SK-N-SH (cell line): ENCODE measurements at places on chromosomes 2 and 18. TPM values are rescaled to one million over a fixed set of nuclear protein-coding genes. Genes with fewer than 3 reads are reported as not detected.

DNA sequence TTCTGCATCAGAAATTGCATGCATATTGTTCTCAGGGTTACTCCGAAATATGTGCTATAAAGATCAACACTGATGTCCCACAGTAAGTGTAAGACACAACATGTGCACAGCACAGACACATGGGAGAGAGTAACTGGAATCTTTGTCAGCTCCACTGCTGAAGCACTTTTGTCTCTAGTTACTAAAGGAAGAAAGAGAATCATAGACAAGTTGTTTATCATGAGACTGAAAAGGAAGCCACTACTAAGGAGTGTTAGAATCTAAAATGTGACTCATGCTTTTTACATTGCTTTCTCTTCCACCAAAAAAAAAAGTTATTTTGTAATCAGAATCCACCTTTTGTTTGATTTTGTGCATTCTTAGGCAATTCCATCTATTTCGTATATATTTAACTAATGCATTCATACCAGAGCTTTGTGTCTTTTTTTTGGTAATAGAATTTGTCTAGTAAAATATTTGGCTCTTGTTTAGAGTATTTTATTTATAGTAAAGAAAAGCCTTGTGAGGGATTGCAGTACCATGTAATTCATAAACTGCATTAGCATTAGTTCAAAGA lies 502.4 kb downstream of the FBXO15 start:
- DNase-seq: no peak

DNA sequence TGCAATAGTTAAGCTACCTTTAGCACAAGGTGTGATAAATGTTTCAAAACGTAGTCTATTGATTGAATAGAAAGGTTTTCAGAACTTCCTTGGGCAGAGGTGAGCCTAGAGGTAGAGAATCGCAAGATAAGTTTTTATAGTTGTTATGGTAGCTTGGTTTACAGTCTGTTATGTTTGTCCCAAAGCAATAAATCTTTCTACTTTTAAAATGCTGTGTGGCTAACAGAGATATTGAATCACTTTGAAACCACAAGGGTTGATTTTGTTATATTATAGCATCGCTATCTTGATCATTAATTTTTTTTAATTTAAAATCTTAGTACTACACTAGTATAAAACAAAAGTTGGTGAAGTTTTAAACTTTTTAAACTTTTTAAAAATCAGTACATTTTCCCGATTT lies 126.7 kb downstream of the TMEM182 start:
- DNase-seq: no peak

DNA sequence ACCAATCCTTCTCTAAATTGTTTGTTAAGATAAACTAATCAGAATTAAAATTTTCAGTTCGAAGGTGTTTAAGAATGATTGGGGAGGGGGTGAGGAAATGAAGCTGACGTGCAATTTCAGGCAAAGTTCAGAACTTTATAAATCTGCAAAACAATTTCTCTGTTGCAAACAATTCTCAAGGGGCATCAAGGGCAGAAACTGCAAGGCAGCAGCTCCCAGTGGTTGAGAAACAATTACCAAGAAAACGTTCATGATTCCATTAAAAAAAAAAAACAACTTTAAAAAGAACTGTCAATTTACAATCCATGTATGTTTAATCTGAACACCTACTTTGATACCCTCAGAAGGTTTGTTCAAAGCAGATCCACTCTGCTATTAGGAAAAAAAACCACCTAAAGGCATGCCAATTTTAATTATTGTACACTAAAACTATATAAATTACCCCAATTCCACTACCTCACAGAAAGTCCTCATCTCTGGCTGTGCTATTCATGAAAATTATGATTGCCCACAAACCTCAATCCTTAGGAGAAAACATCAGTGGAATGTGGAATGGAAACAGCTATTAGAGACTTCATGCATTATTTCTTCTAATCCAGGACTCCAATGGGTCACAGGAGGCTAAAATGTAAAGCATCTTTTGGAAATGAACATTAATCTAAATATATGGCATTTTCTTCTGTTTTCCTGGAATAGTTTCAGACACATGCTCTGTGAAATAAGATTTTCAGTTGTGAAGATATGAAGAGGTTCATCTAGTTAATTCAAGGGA lies 119.9 kb upstream of the ACVR1C start:
- no peak for DNase-seq

DNA sequence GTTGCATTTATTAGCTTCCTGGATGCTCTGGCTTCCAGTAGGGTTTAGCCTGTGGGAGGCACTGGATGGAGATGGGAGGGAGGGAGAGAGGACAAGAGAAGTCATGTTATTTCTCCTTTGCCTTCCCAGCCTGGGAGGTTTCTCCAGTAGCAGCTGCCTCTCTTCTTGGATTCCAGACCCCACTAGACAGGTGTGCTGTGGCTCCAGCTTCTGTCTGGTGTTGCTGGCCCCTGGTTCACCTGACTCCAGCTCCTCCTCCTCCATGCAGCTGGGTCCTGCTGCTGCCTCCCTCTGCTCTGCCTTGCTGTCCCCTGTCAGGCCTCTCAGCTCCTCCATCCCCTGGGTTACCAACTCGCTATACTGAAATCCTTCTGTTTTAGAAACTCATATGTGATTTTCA lies 188.9 kb upstream of the TNP1 start:
- DNase-seq: no peak

DNA sequence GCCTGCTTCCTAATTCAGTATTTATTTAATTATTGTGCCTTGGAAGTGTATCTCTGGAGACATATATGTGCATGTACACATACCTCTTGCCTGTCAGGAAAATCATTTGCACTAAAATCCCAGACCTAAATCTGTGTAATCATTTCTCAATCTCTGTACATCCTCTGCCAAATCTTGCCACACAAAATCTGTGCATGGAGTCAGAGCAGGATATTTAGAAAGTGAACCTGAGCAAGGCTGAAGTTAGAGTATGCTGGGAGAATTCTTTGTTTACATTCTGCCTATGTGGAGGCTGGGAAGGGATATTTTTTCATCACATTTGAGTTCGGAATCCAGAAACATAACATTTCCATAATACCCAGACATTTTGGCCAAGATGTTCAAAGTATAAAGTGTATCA lies 9.3 kb downstream of the XRCC5 start:
- no peak for DNase-seq

DNA sequence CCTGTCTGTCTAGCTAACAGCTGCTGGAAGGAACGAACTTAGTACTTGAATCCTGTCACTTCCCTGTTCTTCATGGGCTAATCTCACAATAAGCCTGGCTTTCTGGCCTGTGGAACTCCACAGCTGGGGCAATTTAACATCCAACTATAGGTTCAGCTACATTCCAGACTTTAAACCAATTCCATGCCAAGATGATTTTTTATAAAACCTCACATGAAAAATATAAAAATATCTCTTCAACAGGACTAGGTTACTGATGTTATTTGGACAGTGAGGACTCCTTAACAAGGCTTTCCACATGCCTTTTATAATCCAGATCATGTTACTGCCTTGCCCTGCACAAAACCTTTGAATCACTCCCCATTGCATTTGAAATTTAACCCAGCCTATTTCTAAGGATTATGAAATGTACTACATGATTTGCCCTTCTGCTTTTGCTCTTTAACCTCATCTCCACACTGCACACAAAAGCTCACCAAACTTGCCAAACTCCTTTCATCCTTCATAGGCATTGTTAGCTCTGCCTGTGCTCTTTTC lies 863.2 kb upstream of the CHAC2 start:
- DNase-seq: no peak

DNA sequence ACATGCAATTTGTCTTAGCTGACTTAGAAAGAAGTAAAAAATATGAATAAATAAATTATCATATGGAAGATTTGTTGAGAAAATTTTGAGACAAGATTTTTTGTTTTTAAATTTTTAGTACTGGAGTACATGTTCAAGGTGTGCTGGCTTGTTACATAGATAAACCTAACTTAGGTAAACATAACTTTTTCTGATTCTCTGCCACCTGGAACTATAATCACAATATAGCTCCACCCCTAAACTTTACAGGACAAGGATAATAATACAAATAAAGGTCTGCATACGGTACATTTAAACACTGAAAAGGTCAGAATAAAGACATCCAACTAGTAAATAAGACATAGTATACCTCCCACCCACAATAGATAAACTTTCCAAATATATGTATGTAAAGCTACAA lies 330.5 kb downstream of the LRRTM4 start:
- DNase-seq: no peak

DNA sequence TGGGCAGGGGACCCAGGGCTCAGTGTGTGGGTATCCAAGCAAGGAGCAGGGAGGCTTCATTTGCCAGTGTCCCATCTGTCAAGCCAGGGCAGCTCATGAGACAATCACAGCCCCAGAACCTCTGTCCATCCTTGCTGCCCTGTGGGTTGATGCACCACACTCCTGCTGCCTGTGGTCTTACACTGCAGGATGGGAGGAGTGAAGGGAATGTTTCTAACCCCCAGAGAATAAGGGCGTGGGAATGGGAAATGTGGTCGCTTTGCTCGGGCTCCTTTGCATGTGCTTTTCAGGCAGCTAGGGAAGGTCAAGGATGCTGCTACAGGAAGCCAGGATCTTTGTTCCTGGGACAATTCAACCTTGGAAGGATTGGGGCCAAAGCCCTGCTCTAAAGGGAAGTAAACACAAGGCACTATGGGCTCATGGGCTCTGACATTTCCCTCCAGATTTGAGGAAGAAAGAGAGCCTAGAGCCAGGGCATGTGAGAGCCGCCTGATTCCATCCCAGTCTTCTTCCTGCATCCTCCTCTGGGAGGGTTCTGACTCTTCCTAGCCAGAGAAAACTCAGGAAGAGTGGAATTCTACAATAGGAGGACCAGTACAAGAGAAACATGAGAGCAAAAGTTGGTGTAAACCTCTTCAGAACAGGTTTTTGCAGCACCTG lies 18.8 kb upstream of the MAP3K20 start:
- no peak for DNase-seq

- DNase-seq: no peak
These were observed 48.2 kb downstream of the RPL37A start for GRCh38 chr2:216546641-216547403.

GRCh38 chr2:167504061-167504460 lies 615.8 kb downstream of the XIRP2 start:
- no peak for DNase-seq

CDK15 gene
- polyA plus RNA-seq: 1.8 and 2.5 TPM in 2 replicates

OBSL1 gene
- 70.9 and 93.0 TPM in 2 replicates for polyA plus RNA-seq

SEPTIN10 gene
- polyA plus RNA-seq: 39.1 and 46.5 TPM in 2 replicates

GNAL gene
- polyA plus RNA-seq: 0.08 and 0.13 TPM in 2 replicates

BMPR2 gene
- polyA plus RNA-seq: 10.2 and 14.0 TPM in 2 replicates

HOXD3 gene
- polyA plus RNA-seq: 0.80 and 0.81 TPM in 2 replicates

FNDC4 gene
- polyA plus RNA-seq: 26.5 and 27.0 TPM in 2 replicates

NEDD4L gene
- 11.0 and 13.2 TPM in 2 replicates for polyA plus RNA-seq

ABCG5 gene
- polyA plus RNA-seq: not detected in 2 replicates

MROH2A gene
- 0.02 TPM in 1 of 2 replicates, not detected in the other for polyA plus RNA-seq

SLC9A2 gene
- polyA plus RNA-seq: not detected in 2 replicates
